Liver (tissue), 10 donors: ENCODE measurements at places on chromosomes 16 and 17. TPM values are rescaled to one million over a fixed set of nuclear protein-coding genes. Genes with fewer than 3 reads are reported as not detected.

- no peak for DNase-seq
- no peaks in the 10 kb centered on the region for H3K27me3 ChIP-seq
- no peaks in the 10 kb centered on the region for H3K36me3 ChIP-seq
- no peak overlapping the region for H3K27ac ChIP-seq
Measured at GRCh38 chr16:24101431-24101830, 154.7 kb upstream of the CACNG3 start.

- H3K4me1 ChIP-seq = no peaks in the 10 kb centered on the region
- no peak within 1 kb of the TSS for H3K27ac ChIP-seq
- no peaks in the 10 kb centered on the region for H3K36me3 ChIP-seq
- peaks cover 3% of the 10 kb centered on the region for H3K27me3 ChIP-seq
Measured at GRCh38 chr17:74935585-74936469, at the start of gene OTOP3. OTOP3 (plus strand) TSS chr17:74935898; CDS start chr17:74935922, 24 bp downstream.

Gene IKZF3
- total RNA-seq = 1.3 TPM

DNA sequence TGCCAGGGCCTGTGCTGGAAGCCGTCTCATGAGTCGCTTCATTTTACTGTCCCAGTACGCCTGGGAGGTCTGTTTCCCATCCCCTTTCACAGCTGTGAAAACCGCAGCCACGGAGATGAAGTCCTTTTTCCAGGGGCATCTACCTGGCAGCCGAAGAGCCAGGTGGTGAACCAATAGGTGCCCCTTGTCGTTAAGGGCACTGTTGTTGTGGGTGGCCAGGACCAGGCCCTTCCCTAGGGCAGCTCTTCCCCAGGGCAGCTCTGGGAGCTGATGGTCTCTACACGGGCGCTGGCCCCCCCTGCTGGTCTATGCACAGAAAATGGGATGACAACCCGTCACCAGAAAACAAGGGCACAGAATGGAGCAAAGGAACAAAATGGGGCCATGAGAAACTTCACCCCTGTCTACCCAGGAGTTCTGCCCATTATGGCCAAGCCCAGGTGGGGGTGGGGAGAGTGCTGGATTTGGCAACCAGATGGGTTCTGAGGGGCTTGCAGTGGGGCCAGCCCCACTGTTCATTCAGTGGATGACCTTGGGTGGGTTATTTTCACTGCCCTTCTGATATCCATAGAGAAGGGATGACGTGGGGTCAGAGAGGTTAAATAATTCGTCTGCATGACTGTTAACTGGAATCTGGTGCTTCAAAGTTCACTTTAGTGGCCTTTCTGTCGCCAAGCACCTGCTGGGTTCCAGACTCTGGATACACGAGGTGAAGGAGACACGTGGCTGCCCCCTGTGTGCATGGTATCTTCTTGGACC lies 11.5 kb downstream of the RMI2 start:
- no peak overlapping the region for H3K4me3 ChIP-seq
- peak; percentile 75 for DNase-seq
- H3K4me1 ChIP-seq = no peaks in the 10 kb centered on the region

GRCh38 chr16:54362591-54363206 lies 76.1 kb upstream of the IRX3 start:
- no peak for DNase-seq
- no peak overlapping the region for H3K4me3 ChIP-seq
- H3K36me3 ChIP-seq = no peaks in the 10 kb centered on the region
- no peak overlapping the region for H3K27ac ChIP-seq

Gene STH
- not detected for total RNA-seq

DNA sequence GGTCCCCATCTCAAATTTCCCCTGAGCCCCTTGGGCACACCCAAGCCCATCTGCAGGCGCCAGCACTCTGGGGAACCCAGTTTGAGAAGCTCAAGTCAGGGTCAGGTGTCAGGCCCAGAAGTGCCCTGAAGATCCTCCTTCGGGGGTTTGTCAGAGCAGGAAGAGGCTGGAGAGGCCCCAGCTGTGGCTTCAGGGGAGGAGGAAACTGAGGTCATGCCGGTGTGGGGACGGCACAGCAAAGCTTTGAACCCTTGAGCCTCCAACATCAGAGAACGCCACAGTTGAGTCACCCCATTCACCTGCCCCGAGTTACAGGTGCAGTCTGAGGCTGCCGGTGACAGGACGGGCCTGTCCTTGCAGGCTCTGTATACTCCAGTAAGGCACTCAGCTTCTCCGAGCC lies 140.2 kb upstream of the CIBAR2 start:
- DNase-seq = no peak
- H3K4me1 ChIP-seq = peaks cover 29% of the 10 kb centered on the region
- H3K27ac ChIP-seq = no peak overlapping the region

- DNase-seq = no peak
- H3K4me3 ChIP-seq = no peak overlapping the region
- no peak overlapping the region for H3K27ac ChIP-seq
- no peaks in the 10 kb centered on the region for H3K36me3 ChIP-seq
- no peaks in the 10 kb centered on the region for H3K27me3 ChIP-seq
Measured at GRCh38 chr17:67055811-67056745, 11.7 kb downstream of the CACNG1 start.

GRCh38 chr17:27904534-27905446 lies 11.6 kb upstream of the LYRM9 start:
- no peak overlapping the region for H3K27ac ChIP-seq
- H3K36me3 ChIP-seq = no peaks in the 10 kb centered on the region
- H3K27me3 ChIP-seq = no peaks in the 10 kb centered on the region
- DNase-seq = no peak
- H3K4me3 ChIP-seq = no peak overlapping the region
- peaks cover 1% of the 10 kb centered on the region for H3K4me1 ChIP-seq

DNA sequence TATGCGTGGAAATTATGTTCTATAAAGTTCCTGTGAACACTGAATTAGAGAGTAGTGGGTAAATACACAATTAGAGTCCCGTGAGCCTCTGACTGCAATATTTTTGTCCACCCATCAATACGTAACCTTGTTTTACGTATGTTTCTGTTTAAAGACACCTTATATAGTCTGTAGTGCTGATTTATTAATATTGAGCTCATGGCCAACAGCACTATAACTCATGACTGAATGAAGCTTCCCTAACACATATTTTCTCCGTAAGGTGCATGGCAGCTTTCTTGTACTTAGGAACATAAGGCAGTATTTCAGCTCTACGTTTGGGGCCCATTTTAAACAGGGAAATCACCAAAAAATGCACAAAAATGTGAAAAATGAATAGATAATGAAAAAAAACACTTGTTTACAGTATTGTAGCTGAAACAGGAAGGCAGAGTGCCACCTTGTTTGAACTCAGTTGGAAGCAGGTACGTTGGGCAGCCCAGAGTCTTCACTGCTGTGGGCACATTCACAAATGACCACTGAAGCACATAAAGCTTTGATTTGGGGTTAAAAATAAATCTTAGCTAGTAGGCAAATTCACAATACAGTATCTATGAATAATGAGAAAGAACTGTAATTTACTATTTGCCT lies 108.5 kb downstream of the CNTNAP4 start:
- H3K4me1 ChIP-seq = no peaks in the 10 kb centered on the region
- no peaks in the 10 kb centered on the region for H3K27me3 ChIP-seq
- no peaks in the 10 kb centered on the region for H3K36me3 ChIP-seq

DNA sequence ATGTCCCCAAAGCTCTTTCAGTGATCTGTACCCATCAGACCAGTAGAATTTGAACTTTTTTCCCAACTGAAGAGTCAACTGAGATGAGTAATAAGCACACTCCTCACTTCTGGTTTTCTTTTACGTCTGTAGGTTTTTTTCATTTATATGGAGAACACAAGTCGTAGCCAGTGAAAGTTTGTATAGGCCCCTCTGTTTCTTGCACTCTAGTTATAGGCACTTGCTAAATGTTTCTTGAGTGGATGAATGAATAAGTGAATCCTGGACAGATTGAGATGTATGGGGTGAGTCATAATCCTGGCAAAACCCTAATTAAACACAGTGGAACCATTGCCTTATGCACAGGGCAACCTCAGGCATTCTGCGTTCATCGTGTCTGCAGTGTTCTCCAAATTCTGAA lies 193.7 kb upstream of the TBX2 start:
- no peak overlapping the region for H3K27ac ChIP-seq
- DNase-seq = no peak
- no peaks in the 10 kb centered on the region for H3K36me3 ChIP-seq
- no peak overlapping the region for H3K4me3 ChIP-seq
- peaks cover 3% of the 10 kb centered on the region for H3K4me1 ChIP-seq

DNA sequence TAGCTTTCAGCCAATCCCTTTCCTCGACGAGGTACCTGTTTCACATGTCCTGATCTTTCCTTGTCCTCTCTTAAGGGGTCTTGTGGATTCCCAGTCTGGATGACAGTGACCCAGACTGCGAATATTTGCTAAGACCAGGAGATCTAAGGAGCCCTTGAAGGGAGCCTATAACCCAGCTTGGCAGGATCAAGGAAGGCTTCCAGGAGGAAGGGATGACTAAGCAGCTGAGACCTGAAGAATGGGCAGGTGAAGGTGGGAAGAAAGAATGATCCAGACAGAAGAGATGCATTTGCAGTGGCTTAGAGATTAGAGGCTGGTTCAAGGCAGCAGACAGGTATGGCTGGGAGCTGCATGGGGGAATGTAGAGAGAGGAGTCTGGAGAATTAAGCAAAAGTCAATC lies 1.9 kb upstream of the PDK2 start:
- DNase-seq = no peak
- no peaks in the 10 kb centered on the region for H3K36me3 ChIP-seq
- H3K4me1 ChIP-seq = peaks cover 7% of the 10 kb centered on the region
- no peak overlapping the region for H3K27ac ChIP-seq
- no peaks in the 10 kb centered on the region for H3K27me3 ChIP-seq

Gene GAS2L2
- not detected for total RNA-seq

DNA sequence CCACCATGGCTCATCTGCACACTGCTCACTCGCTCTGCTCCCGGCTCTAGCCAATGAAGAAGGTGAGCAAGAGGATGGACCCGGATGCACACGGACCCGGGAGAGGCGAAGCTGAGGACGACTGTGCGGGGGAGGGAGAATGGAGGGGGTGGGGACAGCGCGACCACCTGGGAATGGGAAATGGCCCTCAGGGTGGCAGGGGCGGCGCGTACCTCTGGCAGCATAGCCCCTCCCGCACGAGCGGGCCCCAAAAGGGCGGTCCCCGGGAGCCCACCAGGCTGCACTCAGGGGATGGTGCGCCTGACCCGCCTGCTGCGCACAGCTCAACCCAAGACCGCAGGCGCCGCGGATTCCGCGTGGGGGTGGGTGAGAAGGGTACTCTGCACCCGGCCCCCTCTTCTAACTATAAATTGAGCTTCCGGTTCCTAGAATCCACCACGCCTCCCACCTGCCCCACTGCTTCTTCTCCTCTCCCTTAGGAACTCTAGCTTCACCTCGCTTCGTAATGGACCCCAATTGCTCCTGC lies 6.1 kb downstream of the MT1H start:
- H3K27me3 ChIP-seq = no peaks in the 10 kb centered on the region
- no peak overlapping the region for H3K27ac ChIP-seq
- H3K4me1 ChIP-seq = no peaks in the 10 kb centered on the region
- DNase-seq = no peak

Gene FGF11
- total RNA-seq = 0.19 TPM

- peaks cover 7% of the 10 kb centered on the region for H3K4me1 ChIP-seq
- H3K27ac ChIP-seq = peak overlapping the region; percentile 88
- H3K36me3 ChIP-seq = no peaks in the 10 kb centered on the region
- no peaks in the 10 kb centered on the region for H3K27me3 ChIP-seq
- no peak for DNase-seq
- peak overlapping the region; percentile 51 for H3K4me3 ChIP-seq
Measured at GRCh38 chr16:3065742-3066439, 451 bp downstream of the IL32 start.

GRCh38 chr16:73878611-73879010 lies 418.0 kb upstream of the PSMD7 start:
- peaks cover 4% of the 10 kb centered on the region for H3K27me3 ChIP-seq
- no peak overlapping the region for H3K4me3 ChIP-seq
- no peaks in the 10 kb centered on the region for H3K36me3 ChIP-seq

- H3K27ac ChIP-seq = peak overlapping the region; percentile 51
- H3K27me3 ChIP-seq = no peaks in the 10 kb centered on the region
- DNase-seq = no peak
- no peak overlapping the region for H3K4me3 ChIP-seq
- peaks cover 57% of the 10 kb centered on the region for H3K4me1 ChIP-seq
- H3K36me3 ChIP-seq = no peaks in the 10 kb centered on the region
Measured at GRCh38 chr16:88763502-88764053, 21.4 kb downstream of the PIEZO1 start.

Gene CA4
- total RNA-seq = 0.14 TPM

Gene PLXDC1
- total RNA-seq = 0.42 TPM

DNA sequence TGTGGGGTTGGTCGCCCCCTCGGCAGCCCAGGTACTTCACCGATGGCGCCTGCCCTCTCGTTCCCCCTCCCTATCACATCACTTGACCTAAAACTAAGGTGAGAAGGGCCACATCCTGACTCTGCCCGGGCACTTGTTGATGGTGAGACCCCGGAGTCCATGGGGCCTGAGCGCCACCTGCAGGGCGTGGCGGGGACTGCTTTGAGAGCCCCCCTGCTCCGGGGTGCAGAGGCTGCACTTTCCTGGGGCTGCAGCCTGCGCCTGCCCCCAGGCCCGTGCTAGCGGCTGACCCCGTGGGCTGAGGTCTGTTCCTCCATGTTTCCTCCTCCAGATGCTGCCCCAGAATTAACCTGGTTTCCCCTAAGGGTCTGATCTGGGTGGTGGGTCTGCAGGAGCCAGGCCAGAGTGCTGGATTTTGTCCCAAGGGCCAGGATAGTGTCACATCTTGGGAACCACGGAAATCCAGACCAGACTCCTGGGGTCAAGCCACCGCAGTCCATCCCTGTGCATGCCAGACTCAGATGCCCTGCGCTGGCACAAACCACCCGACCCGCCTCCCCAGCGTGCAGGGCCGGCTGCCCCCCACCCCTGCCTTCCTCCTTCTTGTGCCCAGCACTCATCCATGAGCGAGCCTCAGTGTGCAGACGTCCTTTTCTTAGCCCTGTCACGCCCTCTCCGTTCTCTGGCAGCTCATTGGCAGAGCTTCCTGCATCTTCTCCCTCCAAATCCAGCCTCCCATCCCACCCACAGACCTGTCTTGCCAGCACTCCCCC lies 2.7 kb downstream of the NDUFAF8 start:
- peaks cover 35% of the 10 kb centered on the region for H3K4me1 ChIP-seq
- no peak overlapping the region for H3K27ac ChIP-seq
- no peaks in the 10 kb centered on the region for H3K27me3 ChIP-seq
- no peak overlapping the region for H3K4me3 ChIP-seq
- DNase-seq = peak; percentile 74

DNA sequence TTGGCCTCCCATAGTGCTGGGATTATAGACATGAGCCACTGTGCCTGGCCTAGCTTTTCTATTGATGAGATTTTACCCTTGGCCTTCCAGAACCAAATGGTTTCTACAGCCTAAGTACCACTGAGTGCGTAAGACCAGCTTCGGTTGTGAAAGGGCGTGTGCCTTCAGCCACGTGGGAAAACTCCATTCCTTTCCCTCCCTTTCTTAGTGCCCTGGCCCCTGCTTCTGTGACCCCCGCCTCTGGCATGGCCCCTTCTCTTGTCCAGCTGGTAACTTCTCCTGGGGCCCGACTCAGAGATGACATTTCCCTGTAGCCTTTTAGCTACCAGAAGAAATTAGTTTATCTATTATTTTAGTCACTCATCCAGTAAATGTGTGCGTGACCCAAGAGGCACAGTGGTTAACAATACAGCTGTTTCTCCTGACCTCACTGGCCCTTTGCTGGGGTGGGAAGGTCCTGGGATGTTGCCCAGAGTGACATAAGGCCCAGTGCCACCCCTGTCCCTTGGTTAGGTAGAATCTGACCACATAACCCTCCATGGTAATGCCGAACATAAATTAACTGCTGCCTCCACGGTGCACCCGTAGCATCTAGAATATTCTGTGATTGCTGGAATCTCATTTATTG lies 97.3 kb downstream of the PLCG2 start:
- H3K27me3 ChIP-seq = no peaks in the 10 kb centered on the region
- no peaks in the 10 kb centered on the region for H3K4me1 ChIP-seq
- DNase-seq = no peak
- no peak overlapping the region for H3K4me3 ChIP-seq
- no peaks in the 10 kb centered on the region for H3K36me3 ChIP-seq
- H3K27ac ChIP-seq = no peak overlapping the region
